ENCODE measurements at places on chromosomes 1 and 21.
A peak's percentile ranks its signal among the peaks of the same experiment; 100 is the strongest.

GRCh38 chr1:203555511-203556046, 61.6 kb downstream of the OPTC start:
- DNase-seq = no peak

- peak; percentile 74 for DNase-seq
Observed at GRCh38 chr1:84853741-84854721, 39.0 kb downstream of the LPAR3 start.

DNA sequence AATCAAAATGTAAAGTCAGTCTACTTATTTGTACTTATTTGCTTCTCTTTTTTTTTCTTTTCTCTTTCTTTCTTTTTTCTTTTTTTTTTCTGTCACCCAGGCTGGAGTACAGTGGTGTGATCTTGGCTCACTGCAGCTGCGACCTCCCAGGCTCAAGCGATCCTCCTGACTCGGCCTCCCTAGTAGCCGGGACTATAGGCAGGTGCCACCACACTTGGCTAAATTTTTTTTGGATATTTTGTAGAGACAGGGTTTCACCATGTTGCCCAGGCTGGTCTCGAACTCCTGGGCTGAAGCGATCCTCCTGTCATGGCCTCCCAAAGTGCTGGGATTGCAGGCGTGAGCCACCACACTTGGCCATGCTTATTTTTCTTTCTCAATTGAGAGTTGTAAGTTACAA, 98.8 kb upstream of the ZBTB40 start:
- DNase-seq = no peak

DNA sequence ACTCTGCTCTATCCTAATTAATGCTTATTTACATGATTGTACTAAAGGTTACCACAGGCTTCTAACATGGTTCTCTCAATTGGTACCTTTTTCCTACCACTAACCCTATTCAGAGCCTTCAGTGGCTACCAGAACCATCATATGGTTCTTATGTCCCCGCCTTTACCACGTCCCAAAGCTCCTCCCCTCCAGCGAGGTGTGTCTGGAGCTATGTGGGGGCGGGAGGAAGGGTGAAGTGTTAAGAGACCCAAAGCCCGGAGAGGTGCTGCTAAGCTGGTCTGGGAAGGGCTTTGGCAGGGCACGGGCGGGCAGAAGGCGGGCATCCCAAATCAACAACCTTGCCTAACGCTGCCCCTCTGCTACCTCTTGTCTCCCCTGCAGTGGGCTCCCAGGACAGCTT, 10.0 kb downstream of the SPATA46 start:
- no peak for DNase-seq

- no peak for DNase-seq
Observed at GRCh38 chr21:31903896-31904295, 31.1 kb downstream of the HUNK start.

- DNase-seq = no peak
Observed at GRCh38 chr1:118736322-118736721, 251.8 kb downstream of the TBX15 start.

GRCh38 chr1:183023146-183023600, at the start of gene LAMC1:
Gene LAMC1, plus strand, starts transcription at chr1:183023420. Its CDS starts 297 bp downstream, at chr1:183023717.
- DNase-seq = no peak

DNA sequence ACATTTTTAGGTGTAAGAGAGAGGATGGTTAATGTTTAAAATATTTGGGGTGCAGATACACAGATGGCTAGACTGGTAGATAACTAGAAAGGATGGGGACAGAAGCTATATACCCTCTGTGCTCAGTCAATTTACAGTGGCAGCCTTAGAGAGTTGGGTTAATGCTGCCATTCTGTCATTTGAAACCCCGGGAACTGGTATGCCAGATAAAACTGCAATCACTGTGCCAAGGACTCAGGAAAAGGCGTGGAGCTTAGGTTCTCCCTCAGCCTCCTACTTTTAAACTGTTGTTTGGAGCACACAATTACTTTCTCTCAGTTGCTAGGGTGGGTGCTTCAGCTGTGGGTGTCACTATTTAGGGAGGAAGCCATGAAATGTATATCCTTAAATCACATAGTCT, 90.0 kb upstream of the HNRNPU start:
- DNase-seq = no peak

- DNase-seq = no peak
Observed at GRCh38 chr1:14597343-14598006, 1.0 kb upstream of the KAZN start.

DNA sequence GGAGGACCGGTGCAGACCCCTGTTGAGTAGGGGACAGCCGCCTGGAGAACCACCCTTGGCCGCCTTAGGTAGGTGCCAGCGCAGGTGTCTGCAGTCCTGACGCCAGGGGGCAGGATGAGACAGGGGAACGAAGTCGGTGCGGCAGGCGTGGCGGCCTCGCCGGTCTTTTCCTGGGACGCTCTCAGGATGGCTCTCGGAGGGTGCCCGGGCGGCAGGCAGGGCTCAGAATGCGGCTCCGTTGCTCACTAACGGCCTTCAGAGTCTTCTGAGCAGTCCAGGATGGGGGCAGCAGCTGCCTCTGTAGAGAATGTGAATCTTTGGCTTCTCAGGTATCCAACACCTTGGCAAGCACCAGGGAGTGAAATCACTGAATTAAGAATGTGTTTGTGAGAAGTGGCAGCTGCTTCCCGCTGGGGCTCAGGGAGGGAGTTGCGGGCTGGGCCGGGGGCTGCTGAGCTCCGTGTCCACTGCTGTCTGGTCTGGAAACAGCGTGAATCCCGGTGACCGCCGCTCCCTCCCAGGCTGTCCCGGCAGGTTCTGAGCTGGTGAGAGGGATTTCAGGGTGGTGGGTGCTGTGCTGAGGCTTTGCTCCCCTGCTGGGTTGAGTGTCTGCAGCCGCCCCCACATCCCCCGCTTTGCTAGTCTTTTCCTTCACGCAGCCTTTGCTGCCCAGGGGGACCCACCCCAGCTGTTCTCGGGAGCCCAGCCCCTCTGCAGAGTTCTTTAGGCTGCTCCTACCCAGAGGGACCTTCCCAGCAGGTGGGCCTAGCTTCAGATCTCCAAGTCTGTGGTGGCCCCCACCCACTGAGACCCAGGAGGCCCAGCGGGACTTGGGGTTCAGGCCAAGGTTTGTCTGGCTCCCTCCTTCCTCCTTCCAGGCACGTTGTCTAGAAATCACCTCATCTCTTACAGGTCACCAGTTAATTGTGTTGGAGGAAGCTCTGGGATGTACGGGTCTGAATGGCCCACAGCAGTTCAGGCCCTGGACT, 11.1 kb upstream of the C1orf174 start:
- DNase-seq = peak; percentile 76

DNA sequence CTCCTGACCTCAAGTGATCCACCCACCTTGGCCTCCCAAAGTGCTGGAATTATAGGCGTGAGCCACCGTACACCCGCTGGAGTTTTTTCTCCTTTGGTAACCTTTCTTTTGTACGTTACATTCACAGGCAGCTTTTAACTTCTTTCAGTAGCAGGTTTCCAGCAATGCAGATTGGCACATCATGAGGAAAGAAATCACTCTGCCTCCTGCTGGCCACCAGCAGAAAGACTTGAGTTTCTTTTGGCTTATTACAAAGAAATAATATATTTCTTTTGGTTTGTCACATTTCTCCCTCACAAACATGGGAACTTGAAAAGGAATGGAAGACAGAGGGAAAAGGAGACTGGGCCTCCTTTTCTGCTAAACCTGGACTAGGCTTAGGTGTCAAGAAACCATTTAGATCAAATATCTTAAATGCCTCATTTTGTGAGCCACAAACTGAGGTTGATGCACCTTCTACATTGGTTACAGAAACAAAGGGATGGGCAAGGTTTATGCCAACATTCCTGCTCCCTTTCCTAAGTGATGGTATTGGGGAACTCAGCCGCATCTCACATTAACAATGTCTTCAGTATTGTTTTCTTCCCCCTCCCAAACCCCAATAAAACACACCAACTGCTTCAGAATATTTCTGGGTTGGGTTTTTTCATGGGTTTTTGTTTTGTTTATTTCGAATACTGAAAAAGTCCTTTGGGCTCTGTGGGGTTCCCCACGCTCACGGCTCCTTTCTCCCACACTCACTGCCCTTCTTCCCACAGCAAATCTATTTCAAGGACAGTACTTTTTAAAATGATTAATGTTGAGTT, 7.7 kb downstream of the ENSA start:
- peak; percentile 79 for DNase-seq

GRCh38 chr1:19877181-19877750, 4.9 kb upstream of the OTUD3 start:
- no peak for DNase-seq

GRCh38 chr1:53552981-53553733, 94.0 kb downstream of the DMRTB1 start:
- no peak for DNase-seq

- no peak for DNase-seq
Observed at GRCh38 chr1:202056644-202057334, 46.4 kb downstream of the ELF3 start.

- DNase-seq = no peak
Observed at GRCh38 chr1:203690730-203691129, 64.1 kb downstream of the ATP2B4 start.

GRCh38 chr1:229141271-229141670, 129.6 kb upstream of the RAB4A start:
- no peak for DNase-seq

DNA sequence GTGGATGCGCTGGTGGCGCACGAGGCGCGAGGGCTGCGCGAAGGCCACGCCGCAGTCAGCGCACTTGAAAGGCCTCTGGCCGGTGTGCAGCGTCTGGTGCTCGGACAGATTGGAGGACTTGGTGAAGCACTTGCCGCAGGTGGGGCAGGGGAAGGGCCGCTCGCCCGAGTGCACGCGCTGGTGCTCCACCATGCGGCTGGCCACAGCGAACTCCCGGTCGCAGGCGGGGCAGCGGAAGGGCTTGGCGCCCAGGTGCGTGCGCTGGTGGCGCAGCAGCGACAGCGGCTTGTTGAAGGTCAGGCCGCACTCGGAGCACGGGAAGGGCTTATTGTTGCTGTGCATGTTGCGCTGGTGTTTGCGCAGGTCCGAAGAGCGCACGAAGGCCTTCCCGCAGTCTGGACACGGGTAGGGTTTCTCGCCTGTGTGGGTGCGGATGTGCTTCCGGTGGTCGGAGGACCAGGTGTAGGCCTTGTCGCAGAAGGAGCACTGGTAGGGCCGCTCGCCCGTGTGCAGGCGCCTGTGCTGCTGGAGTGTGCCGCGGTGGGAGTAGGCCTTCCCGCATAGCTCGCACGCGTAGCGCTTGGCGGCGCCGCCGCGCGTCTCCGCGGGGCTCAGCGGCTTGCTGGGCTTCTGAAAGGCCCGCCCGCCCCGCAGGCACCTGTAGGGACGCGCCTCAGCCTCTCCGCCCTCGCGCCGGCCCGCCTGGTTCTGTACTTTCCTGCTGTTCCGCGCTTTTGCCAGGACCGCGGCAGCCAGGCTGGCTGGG, 4.7 kb downstream of the ZNF648 start:
- no peak for DNase-seq

DNA sequence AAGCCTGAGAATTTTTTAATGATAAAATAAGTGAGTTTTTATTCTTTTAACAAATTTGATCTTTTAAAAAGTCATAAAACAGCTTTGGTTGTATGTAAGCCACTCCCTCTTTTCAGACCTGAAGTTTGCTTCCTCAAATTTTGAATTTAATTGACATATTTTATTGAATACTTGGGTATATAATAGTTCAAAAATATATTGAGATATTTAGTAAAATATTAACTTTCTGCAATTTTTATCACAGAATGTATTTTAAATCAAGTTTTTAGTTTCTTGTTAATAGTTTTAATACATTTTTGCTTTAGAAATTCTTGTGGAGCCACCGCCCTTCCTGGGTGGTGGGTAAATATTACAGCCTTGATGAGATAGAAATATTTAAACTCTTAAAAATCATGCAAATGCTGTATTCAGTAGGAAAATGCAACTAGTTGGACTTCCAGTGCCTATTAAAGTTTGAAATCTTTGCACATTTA, 867 bp downstream of the PTPRC start:
- peak; percentile 57 for DNase-seq

- DNase-seq = no peak
Observed at GRCh38 chr1:99704356-99704816, 58.5 kb downstream of the PALMD start.

DNA sequence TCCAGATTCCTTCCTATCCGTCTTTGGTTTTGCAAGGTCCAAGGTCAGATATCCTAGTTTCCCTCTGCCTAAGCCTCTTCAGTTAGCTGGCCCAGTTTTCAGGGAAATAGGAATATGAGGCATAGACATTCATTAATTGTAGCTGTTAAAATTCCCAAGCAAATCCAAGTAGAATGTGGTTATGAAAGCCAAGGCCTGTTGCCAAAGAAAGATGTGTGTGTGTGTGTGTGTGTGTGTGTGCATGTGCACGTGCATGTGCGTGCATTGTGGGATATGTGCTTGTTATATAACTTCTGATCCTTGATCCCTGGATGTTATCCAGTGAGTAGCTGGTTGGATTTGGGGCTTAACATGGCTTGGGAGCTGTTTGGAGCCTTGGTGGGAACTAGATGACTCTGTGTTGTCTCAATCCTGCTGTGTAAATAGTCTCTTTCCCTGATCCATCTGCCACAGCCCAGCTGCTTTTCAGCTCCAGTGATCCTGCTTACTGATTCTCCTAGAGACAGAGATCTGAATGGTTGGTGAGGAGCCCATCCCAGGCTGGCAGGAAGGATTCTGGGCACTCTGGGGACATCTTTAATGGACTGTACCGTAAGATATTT, 70.6 kb upstream of the GCLM start:
- DNase-seq = no peak

- no peak for DNase-seq
Observed at GRCh38 chr1:41073971-41074370, 52.4 kb upstream of the SLFNL1 start.

DNA sequence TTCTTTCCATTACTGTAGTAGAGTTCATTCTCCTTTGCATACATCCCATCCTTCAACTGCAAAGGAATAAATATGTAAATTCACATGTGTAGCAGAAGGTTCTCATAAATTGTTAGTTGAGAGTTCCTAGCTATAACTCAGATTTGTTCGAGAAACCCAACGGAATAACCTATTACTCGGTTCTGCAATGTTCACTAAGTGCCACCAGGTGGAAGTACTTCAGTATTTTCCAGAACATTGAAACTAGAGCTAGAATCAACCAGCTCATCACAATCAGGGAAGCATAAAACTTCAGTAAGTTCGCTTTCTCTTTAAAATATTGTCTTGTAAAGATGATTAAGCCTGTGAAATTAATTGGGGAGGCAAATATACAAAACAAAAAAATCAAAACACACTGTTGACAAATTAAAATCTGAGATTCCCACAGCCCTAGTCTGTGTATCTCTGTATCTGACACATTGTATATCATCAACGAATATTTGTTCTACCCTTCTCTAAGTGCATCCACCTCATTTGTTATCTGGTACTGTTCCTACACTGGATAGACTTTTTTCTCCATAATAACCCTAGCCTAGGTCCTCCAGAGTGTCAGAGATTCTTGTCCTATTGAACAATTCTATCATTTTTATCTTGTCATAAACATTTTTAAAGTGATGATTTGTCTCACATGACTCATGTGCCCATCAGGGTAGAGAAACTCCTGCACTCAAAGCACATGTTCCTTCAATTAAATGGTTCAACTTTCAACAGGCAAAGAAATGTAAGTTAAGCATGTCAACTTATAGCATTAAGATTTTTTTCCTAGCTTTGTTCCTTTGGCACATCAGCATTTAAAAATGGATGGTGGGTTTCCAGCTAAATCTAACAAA, 31.9 kb downstream of the MROH9 start:
- DNase-seq = peak; percentile 6

GRCh38 chr1:248590055-248590454, 7.4 kb downstream of the OR2T10 start:
- DNase-seq = no peak

All from CD4-positive, alpha-beta T cell treated with Interleukin-10 for 1 hour (primary cell).